Activated CD4-positive, alpha-beta T cell treated with anti-CD3 and anti-CD28 coated beads, Interleukin-2, Interleukin-6, amounts not matched to agents 100 ng/mL and 50 ng/mL, durations not matched to agents 16 hours and 8 hours (primary cell): ENCODE measurements at places on chromosomes 3 and 15.

- no peak for DNase-seq
Measured at GRCh38 chr3:119191800-119192199, 18.4 kb downstream of the UPK1B start.

- DNase-seq = no peak
Measured at GRCh38 chr3:78116874-78117273, 1077.0 kb downstream of the ROBO2 start.

DNA sequence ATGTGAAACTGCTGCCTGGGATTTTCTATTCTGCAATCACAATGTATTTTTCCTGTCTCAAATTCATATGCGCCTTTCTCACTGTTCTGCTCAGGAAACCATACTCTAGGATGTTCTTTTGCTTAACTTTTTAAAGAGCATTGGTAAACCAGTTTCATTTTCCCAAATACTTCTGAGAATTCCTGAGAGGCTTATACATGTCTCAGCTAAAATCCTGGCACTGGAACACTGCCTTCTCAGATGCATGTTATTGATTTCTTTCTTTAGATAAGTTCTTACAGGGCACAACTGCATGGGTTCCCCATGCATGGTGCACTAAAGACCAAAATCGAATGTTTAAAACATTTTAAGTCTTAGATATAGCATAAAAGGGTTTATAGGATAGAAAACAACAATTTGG, 178.3 kb upstream of the PLSCR5 start:
- DNase-seq = no peak

- no peak for DNase-seq
Measured at GRCh38 chr3:184821034-184821433, 9.1 kb downstream of the VPS8 start.

- no peak for DNase-seq
Measured at GRCh38 chr3:27720899-27721716, 1.0 kb downstream of the EOMES start.

DNA sequence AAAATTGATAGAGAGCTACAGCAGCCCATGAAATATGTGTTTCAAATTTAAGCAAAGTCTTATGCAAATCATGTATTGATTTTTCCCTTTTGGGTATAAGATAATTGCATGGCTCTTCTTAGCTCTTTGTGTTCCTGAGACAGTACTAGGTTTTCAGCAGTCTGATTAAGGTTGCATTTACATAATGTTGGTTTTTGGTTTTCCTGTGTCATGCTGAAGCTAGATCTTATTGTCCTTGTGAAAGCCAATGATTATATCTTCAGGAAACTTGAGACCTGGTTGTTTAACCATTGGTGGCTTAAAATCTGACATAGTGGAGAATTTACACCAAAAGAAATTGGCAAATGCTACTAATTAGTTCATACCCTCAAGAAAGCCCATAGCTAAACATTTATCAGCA, 392.6 kb downstream of the ZPLD1 start:
- no peak for DNase-seq

DNA sequence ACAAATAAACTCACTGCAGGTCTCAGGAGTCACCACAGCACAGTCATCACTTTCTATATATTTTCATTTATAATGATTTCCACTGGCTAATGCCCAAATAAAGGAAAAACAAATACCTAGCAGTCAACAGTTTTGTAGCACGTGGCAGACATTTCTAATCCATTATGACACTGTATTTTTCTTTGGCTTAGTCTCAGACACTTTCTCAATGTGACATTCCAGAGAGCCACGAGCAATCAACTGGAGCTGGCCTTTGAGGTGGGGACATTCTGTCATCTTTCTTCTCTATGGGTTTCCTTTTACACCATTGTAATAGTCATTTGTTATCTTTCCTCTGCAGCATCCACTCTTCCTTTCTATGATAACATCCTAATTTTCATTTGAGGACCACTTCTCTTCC, 119.7 kb downstream of the WNT5A start:
- DNase-seq = no peak
